Activated naive CD8-positive, alpha-beta T cell treated with anti-CD3 and anti-CD28 coated beads, Interleukin-2, amount 50 U/mL, for 24 hours (primary cell): ENCODE measurements at places on chromosomes 12 and 14.

DNA sequence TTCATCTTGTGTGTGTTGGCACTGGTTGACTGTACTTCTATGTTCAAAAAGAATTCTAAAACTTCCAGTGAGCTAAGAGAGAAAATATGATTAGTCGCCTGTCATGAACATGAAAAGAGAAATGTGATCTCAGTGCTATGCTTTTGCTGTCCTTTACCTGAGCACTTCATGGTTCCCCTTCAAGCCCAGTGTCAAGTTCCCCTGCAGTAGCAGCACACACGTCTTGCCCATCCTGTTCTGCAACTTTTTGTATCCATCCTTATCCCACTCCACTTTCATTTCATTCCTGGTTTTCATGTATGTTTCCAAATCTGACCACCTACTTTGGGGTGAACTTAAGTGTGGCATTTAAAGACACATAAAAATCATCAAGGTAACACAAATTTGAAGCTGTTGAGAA is 848.0 kb upstream of the USP15 start:
- no peak for DNase-seq

DNA sequence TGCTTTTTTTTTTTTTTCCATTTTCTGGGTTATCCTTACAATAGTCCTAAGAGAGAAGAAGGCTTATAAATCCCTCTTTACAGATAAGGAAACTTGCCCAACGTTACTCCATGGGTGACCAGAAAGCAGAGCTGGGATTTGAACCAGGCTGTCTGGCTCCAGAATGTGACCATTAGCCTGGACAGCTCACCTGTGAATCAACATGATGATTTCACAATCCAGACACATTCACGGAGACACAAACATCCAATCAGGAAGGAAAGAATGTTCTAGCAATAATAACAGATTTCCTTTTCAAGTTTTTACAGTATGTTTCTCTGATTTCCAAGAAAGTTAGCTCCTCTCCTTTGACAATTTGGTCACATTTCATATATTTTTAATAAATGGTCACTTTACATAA is 118.3 kb downstream of the GALC start:
- no peak for DNase-seq

DNA sequence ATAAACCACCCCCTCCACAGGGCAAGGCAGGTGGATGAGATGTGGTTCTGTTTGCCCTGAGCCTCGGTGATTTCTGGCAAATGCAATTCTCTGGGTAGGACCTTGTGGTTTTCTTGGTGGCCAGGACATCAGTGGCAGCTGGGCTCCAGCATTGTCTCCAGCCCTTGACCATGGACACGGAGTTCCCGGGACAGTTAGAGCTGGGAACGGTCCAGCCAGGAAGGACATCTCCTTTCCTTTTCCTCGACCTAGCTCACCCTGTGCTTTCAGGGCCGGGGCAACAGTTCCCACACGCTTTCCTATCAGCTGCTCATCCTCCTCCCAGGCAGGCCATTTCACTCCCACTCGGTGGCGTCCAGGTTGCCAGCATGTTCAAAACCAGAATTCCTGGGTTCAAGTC is 9.2 kb downstream of the SERPINA4 start:
- DNase-seq: no peak

- no peak for DNase-seq
Observed at GRCh38 chr12:68733661-68734071, 12.3 kb upstream of the SLC35E3 start.

- no peak for DNase-seq
Observed at GRCh38 chr12:76010732-76011458, 20.7 kb downstream of the PHLDA1 start.

DNA sequence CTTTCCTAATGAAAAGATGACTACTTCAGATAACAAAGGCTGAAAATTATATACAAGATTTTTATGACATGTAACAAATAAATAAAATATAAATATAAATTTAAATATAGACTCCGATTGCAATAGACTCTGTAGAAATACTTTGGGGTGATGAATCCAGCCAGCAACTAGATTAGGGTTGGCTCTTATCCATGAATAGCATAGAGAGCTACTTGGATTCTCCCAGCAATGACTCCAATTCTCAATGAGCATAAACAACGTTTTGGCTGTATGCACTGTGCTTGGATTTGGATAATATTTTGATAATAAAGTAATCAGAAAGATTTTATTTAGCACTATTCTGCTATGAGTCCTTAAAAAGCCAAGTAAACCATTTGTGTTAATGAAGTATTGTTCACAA is 58.0 kb upstream of the LRFN5 start:
- DNase-seq: no peak

DNA sequence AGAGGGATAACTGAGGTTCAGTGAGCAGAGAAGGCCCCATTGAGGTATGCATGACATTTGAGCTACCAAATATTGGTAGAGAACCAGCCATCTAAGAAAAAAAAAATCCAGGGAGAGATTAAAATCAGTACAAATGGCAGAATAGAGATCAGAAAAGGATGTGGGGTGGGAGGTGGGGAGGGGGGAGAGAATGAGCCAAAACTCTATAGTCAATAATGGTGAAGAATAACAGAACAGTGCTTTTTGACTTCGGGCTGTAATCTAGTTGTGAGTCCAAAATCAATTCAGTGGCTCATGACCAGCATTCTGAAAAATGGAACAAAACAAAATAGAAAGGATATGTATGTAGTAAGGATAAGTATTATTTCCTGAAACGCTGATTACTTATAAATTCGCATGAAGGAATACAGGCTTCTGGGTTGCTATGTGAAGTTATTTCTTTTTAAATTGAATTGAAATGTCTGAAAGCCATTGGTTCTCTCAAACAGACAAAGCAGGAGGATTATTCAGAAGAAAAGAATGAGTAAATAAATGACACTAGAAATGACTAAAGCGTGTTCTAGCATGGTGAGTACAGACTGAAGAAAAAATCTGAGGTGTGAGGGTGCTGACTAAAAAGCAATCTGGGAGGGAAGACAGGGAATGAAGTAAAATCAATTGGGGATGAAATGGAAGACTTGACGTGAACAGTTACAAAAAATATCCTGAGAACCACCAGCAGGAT is 72.4 kb downstream of the ATP2B1 start:
- DNase-seq: no peak

- no peak for DNase-seq
Observed at GRCh38 chr14:77175843-77176242, 5.8 kb upstream of the TMEM63C start.

DNA sequence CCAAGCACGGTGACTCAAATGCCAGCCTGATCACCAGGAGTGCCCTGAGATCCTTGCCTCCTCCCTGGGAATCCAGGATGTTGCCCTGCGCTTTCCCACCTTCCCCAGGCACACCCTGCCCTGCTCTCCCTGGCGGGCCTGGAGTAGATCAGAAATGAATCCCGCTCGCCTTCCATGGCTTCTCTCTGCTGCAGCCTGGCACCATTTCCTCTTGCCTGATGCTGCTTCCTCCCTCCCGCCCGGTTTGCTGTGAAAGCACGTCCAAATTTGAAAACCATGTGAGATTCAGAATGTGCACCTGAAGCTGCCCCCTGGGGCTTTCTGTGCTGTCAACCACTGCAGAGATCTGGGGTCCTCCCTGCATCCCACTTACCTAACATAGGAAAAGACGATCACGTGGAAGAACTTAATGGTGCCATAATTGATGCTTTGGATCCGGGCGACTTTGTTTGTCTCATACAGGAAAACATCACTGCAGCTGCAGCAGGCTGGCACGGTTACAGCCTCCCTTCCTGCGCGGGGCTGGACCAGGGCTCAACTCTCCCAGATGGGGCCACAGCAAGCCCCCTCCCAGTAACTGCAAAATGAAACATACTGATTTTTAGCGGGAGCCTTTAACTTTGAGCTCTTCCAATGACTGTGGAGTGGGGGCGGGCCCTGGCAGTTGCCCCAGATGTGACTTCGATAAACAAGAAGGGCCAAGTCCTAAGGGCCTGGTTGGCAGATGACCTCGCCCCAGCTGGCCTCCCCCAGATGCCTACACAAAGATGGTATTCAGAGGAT is 24.9 kb upstream of the C12orf76 start:
- peak; percentile 36 for DNase-seq

DNA sequence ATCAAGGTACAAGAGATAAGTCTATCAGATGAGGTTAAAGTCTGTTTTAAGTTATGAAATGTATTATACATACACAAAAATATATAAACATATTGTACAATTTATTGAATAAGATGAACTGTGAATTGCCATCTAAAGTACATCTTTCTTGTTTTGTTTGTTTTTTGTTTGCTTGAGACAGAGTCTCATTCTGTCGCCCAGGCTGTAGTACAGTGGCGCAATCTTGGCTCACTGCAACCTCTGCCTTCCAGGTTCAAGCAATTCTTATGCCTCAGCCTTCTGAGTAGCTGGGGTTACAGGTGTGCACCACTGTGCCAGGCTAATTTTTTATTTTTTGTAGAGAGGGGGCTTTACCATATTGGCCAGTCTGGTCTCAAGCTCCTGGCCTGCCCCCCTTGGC is 10.0 kb upstream of the PPP4R3A start:
- no peak for DNase-seq

DNA sequence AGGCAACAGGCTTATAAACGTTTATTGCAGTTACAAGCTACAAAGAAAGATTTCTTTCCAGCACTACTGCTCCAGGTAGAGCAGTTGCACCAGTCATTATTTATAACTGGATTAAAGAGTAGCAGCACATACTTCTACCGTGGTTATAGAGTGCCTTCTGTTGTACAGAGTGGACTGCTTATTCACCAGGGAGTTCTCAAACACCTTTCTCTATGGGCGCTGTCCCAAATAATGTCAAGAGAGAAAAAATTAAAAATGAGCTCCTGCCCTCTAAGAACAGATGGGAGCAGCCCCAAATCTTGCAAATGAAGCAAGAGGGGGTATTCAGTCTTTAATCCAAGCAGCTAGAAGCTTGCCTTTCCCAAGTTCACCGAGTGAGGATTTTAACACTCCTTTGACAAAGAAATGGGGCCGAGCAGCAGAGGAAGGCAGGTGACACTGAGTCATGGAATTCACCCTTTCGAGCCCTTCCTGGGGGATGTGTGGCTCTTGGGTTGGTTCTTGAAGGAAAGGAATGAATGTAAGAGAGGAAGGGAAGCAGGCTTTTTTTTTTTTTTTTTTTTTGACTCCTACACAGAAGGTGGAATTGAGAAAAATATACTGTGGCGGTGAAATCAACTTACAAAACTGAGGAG is 181.2 kb downstream of the PRKCH start:
- no peak for DNase-seq

DNA sequence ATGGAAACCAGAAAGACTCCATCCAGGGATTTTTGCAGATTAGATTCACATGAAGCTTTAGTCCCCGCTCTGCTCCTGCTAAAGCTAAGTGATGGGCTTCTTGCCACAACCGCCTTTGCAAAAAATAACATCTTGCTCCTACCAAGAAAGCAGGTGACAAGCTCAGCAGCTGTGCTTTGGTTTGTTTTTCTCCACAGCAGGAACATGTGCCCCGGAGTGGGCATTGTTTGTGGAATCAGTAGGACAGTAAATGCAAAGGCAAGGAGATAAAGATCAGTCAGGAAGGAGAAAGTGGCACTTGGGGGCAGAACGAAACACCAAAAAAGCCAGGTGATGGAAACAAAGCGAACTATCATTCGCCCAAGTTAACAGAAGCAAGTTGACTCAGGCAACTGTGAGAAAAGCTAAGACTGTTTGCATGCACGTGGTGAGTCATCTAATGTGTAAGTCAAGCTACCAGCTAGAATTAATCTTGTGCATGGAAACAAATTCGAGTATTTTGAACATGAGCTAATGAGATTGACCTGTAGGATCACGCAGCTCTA is 165.5 kb upstream of the PLXNC1 start:
- DNase-seq: peak; percentile 22

DNA sequence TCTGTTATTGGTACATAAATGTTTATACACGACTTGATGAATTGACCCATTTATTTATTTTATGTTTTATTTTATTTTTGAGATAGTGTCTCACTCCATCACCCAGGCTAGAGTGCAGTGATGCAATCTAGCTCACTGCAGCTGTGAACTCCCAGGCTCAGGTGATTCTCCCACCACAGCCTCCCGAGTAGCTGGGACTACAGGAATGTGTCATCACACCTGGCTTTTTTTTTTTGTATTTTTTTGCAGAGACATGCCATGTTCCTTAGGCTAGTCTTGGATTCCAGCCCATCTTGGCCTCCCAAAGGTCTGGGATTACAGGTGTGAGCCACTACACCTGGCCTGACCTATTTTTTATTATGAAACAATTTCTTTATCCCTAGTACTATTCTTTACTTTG is 355.0 kb upstream of the PRICKLE1 start:
- no peak for DNase-seq

DNA sequence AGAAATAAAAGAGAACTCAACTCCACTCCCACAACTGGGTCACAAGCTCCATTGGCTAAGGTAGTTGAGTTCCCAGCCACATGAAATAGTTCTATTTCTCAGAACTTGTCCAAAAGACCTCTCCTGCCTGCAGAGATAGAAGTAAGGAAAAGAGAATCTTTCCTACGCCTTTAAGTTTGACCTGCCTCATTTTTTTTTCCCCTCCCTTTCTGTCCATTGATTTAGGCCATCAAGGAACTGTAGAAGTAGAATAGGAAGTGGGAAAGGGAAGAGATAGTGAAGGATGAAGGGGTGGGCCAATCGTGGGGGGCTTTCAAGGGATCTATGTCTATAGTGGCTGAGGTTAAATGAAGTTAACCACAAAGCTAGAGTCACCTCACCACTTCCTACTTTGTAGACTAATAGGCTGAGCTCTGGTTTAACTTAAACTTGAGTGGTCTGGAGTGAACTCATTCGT is 13.9 kb upstream of the NUDT4 start:
- DNase-seq: no peak

- no peak for DNase-seq
Observed at GRCh38 chr12:34396006-34396860, 373.9 kb downstream of the ALG10 start.

DNA sequence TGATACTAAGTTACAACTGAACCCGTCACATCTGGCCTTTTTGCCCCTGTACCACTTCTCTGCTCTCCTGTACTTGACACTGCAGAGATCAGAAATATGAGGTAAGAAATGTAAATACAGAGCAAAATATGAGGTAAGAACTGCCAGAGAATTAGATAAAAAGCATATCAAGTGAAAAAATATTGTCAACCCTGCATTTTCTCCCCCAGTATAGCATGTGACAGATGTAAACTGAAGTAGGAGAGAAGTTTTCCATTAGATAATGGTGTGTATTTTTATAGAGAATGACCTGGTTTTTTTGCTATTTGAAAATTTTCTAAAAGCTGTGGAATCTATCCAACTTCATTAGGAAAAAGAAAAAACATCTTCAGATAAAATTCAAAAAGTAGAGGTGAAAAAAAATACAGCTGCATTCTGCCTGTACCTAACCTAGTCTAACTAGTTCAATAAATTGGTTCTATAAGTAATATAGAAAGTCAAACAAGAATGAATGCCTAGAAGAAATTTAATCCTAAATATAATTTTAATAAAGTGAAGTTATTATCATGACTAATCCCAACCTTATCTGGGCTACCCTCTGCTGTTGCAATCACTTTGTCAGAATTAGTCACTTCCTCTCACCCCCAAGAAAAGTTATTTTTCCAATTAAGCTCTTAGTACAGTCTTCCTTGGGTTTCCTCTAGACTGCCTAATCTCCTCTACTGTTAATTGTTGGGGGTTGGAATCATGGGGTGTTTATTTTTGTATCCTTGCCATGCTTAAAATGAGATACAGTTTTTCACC is 210.0 kb downstream of the RASSF9 start:
- no peak for DNase-seq
